ENCODE measurements at places on chromosomes 4 and X. TPM values are rescaled to one million over a fixed set of nuclear protein-coding genes. Genes with fewer than 3 reads are reported as not detected.
A peak's percentile ranks its signal among the peaks of the same experiment; 100 is the strongest.

DNA sequence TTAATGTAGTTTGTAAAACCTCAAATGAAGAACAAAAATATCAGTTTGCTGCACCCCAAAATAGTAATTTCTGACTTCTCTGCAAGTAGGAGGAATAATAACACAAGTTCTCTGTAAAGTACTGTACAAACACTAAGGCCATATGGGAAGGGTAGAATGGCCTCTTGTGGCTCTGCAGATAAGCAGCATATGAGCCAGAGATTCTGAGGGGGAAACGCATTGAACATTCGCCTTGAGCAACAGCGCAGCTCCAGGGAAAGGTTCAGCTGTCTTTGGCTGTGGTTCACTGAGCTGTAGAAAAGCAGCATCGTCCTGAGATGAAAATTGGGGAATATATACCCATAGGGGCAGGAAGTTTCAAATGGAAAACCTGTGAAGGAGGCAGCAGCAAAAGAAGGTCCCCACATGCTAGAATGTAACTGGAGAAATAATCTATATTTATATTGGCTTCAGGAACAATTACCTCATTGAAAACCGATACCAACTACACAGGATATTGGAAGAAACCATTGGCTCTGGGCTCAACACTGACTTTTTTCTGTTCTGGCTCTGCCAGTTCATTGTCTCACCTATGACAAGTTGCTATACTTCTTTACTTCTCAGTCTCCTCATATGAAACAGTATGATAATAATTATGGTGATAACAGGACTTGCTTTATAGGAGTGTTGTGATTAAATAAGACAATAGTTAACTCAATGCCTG is 357.6 kb upstream of the CPEB2 start:
- H3K4me1 ChIP-seq, result peaks cover 12% of the 10 kb centered on the region
- H3K27ac ChIP-seq, result no peak overlapping the region
- H3K27me3 ChIP-seq, result no peaks in the 10 kb centered on the region
- no peak overlapping the region for H3K4me3 ChIP-seq
- H3K36me3 ChIP-seq, result no peaks in the 10 kb centered on the region

DNA sequence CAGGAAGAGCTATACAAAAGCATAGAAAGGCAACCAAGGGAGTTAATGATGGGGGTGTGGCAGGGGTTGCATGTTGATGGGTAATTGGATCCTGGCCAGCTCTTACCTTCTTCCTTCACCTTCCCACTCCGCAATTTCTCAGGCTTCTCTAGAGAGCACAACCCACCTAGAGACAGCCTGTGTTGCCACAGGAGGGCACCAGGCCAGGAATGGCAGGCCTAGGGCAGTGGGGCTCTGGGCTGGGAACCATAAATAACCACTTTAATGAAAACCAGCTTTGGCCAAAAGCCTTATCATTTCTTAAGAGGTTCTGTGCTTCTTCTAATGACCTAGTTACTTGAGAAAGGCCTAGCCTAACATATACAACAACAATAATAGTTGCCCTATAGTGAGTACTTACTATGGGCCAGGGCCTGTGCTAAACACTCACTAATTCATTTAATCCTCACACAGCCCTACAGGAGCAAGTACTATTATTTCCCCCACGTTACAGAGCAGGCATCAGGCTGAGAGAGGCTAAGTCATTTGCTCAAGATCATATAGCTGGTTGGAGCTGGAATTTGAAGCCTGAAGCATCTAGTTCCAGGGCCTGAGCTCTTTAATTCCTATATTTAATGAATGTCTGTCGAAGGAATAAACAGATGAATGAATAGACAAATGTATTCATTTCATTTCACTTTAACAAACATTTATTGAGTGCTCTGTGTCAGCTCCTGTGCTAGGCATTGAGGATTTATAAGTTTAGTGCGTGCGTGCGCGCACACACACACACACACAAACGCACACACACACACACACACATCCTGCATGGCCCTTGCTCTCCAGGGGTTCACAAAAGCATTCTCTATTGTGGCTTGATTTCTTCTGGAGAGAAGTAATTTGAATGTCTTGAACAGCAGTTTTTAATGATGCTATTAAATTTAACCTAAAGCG is 66.8 kb downstream of the RTL9 start:
- no peak for DNase-seq
- no peaks in the 10 kb centered on the region for H3K36me3 ChIP-seq
- H3K4me1 ChIP-seq, result peaks cover 23% of the 10 kb centered on the region
- no peak overlapping the region for H3K27ac ChIP-seq
- no peaks in the 10 kb centered on the region for H3K27me3 ChIP-seq

DNA sequence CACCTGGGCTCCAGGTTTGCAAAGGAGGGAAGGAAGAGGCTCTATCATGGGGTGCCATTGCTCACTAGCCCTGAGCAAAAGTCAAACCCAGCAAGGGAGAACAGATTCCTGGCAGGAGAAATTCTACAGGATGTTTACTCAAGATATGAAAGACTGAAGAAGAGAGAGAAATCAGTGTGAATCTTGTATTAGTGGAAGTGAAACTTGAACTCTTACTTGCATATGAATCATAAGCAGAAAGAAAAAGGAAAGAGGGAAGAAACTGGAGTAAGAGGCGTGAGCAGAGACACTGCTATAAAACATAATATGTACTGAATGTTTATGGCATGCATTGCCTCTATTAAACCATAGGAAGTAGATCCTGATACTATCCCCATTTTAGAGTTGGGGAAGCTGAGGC is 60.9 kb downstream of the C4orf46 start:
- H3K4me3 ChIP-seq, result no peak overlapping the region
- no peaks in the 10 kb centered on the region for H3K27me3 ChIP-seq
- no peak for DNase-seq
- H3K27ac ChIP-seq, result no peak overlapping the region
- H3K4me1 ChIP-seq, result no peaks in the 10 kb centered on the region

- no peaks in the 10 kb centered on the region for H3K36me3 ChIP-seq
- no peaks in the 10 kb centered on the region for H3K4me1 ChIP-seq
- no peak overlapping the region for H3K27ac ChIP-seq
- no peak for DNase-seq
- H3K27me3 ChIP-seq, result no peaks in the 10 kb centered on the region
- H3K4me3 ChIP-seq, result no peak overlapping the region
Measured at GRCh38 chrX:15948318-15948660, 93.7 kb upstream of the AP1S2 start.

DNA sequence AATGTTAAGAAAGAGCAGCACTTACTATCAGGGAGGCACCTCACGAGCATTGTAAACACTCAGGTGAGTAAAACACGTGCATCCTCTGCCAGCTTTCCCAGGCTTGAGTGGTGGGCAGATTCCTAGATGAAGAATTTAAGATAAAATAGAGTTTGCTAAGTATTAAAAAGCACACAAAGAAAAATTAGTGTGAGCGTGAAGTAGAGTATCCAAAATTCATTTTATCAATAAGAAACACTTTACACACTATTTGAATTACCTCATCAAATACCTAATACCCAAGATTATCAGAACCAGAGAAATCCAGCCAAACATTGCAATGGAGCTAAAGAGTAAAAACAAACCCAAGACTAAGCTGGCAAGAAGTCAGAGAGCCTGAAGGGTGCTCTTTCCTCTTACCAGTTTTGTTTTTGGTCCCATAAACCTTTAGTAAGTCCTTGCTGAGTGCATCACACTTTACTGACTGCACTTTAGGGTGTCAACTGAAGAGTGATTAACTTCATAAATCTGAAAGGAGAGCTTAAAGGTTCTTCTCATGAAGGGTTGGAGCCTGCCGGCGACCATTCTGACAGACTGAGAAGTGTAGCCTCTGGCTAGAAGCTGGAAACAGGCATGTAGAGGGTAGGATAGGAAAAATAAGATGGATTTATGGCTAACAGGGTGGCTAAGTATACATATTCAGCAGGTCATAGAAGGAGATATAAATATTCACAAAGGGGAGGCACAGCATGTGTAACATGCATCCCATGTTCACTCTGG is 151.1 kb downstream of the SLC7A11 start:
- H3K4me3 ChIP-seq, result no peak overlapping the region
- H3K27me3 ChIP-seq, result no peaks in the 10 kb centered on the region
- peak; percentile 14 for DNase-seq
- H3K36me3 ChIP-seq, result no peaks in the 10 kb centered on the region
- H3K27ac ChIP-seq, result no peak overlapping the region

- peaks cover 6% of the 10 kb centered on the region for H3K4me1 ChIP-seq
- H3K27ac ChIP-seq, result no peak overlapping the region
- no peak for DNase-seq
- H3K36me3 ChIP-seq, result no peaks in the 10 kb centered on the region
- no peaks in the 10 kb centered on the region for H3K27me3 ChIP-seq
Measured at GRCh38 chrX:107630031-107630689, 1.9 kb downstream of the PRPS1 start.

DNA sequence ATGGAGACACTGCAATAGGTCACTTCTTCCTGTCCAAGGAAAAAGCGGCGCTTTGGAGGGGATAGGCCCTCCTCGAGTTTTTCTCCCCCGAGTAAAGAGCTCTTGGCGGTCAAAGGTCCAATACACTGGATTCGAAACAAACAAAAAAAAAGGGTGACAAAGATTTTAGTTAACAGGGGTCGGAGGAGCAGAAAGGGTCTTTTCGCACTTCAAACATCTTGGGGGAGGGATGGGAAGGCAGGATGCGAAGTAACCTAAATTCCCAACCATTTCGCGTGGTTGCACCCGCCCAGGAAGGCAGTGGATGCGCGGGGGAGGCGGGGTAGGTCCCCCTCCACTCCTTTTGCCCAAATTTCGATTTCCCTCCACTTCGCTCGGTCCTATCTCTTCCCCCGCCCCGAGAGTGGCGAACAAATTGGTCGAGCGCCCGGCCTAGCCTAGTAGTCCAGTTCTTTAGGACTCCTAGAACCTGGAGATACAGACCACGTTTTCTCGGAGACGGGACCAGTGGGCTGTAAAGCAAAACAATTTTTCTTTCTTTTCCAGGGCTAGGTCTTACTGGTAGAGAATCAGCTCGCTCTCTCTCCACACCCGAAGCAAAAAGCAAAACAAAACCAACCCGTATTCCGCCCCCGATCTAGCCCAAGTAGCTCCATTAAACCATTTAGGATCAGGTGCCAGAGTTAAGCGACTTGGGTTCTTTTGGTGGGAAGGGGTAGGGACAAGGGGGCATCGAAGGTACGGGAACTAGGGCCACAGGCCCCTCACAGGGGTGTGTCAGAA is 2.0 kb upstream of the STAG2 start:
- peak overlapping the region; percentile 27 for H3K4me3 ChIP-seq
- peaks cover 3% of the 10 kb centered on the region for H3K4me1 ChIP-seq
- peak; percentile 50 for DNase-seq
- no peaks in the 10 kb centered on the region for H3K27me3 ChIP-seq

DNA sequence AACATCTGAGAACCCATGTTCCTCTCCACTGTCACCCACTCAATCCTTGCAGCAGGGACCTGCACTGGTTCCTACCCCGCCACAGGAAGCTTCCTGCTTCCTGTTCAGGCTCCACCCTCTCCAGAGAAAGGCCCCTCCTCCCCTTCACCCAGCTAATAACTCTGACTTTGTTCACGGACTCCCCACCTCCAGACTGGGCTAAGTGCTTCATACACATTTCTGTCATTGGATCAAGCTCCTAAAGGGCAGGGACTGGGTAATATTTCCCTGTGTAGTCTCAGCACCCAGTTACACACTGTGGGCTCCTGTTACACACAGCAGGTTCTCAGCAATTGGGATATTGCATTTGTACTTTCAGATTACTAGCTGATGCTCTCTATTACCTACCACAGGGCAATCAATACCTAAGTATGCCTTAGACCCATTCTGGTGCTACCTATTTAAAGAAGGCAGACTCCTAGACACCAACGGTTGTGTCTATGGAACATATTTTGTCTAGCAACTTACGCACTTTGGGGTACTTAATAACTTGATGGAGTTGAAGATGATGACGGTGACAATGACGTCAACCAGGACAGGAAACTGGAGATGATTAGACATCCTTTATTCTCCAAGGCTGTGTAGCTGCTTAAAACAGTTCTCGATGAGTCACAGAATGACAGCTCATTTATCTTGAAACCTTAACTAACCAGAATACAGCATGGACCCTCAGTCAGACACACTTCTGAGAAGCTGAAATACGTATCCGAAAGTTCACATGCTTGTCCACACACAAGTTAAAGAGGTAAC is 58.1 kb downstream of the MAML3 start:
- H3K4me1 ChIP-seq, result peaks cover 72% of the 10 kb centered on the region
- H3K27ac ChIP-seq, result peak overlapping the region; percentile 33
- H3K27me3 ChIP-seq, result no peaks in the 10 kb centered on the region
- H3K36me3 ChIP-seq, result no peaks in the 10 kb centered on the region

DNA sequence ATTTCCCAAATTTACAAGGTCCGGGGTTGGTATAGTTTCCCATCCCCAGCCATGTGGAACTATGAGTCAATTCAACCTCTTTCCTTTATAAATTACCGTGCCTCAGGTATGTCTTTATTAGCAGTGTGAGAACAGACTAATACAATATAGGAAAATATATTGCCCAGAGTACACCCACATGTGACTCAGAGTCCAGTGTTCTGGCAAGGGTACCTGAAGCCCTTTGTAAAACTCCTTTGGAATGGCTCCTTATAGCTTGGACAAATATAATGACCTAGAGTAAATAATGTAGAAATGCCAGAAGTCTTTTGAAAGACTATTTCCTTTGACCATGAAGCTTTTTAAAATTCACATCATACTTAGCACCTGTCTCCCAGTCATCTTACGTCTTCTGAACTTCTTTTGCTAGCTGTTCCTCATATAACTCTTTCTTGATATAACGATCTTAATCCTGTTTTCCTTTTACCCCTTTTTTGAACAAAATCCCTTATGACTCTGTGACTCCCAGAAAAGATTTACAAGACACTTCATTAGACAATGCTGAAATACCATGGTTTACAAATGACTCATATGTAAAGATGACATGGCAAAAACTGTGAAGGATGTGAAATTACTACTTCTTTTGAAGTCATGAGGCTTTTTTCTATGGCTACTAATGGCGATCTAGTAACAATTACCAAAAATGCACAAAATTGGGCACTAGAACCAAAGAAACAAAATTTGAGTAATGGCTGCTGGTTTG is 408.9 kb downstream of the NAP1L3 start:
- no peak for DNase-seq
- H3K27me3 ChIP-seq, result no peaks in the 10 kb centered on the region
- no peaks in the 10 kb centered on the region for H3K36me3 ChIP-seq
- H3K4me3 ChIP-seq, result no peak overlapping the region
- no peaks in the 10 kb centered on the region for H3K4me1 ChIP-seq
- no peak overlapping the region for H3K27ac ChIP-seq

DNA sequence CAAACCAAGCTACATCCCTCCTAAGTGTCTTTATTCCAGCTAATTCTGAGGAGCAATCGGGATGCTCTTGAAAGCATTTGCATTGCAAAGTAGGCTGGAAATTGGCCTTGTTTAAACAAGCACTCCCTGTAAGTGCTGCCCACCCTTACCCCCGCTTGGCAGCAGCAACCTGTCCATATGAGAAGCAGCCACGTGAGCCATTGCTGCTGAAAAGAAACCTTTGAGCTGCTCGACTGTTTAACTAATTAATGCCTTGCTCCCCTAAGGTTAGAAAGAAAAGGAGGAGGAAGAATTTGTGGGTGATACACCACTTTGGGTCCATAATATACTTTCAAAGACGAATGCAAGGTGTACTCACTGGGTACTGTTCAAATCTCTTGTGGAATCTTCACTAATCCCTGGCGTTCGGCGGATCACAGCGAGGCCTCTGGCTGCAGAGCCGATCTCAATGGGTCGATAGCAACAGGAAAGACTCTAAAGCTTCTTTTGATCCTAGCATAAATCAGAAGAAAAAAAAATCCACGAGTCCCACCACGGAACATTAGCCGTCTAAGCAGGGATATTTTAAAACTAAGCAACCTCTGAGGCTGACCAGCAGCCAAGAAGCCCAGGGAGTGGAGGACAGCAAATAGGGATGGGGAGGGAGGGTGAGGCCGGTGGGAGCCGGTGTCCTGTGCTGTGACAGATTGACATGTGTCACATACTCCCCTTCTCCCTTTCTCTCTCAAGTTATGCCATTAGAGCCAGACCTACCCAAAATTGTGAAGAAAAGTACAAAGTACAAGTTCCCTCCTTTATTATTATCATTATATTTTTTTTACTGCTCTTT is 37.2 kb upstream of the MGST2 start:
- H3K4me3 ChIP-seq, result no peak overlapping the region
- no peak for DNase-seq
- no peaks in the 10 kb centered on the region for H3K4me1 ChIP-seq

The FAT4 gene
- 3.3 TPM for total RNA-seq
